Cortex of kidney (tissue), 1 donor: ENCODE measurements at places on chromosomes 3 and 15.

GRCh38 chr3:188520466-188520865 is 366.5 kb downstream of the LPP start:
- DNase-seq = no peak

GRCh38 chr15:64636556-64636955 is 138.8 kb downstream of the RBPMS2 start:
- no peak for DNase-seq

DNA sequence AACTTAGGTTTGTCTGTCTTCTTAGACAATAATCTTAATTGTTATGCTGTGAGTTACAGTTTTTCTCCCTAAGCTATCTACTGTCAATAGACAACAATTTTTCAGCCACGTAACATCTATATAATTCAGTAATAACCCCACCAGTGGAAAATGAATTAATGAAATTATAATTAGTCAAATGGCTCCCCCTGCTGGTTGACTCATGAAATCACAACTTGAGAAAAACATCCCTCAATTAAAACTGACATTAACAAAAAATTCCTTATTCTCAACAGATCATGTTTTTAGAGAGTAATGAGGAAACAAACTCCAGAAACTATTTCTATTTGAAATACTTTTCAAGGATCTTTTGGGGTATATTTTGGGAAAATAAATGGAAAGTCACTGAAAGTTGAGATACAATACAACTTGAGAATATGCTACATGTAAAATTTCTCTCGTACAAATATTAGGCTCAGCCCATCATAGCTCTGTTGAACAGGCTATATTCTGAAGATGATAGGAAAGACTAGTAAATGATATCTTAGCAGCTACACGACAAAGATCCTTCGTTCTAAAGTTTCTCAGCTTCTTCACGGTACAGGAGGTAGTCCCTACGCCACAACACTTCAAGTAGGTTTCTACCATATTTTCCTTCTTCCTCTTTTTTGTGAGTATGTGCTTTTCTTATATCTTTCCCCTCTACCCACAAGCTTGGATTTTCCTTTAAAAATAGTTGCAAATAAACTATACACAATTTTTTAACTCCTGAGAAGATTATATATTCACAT is 20.7 kb downstream of the PPP1R2 start:
- DNase-seq = no peak

- no peak for DNase-seq
Measured at GRCh38 chr3:189249987-189250386, 78.2 kb downstream of the TPRG1 start.

DNA sequence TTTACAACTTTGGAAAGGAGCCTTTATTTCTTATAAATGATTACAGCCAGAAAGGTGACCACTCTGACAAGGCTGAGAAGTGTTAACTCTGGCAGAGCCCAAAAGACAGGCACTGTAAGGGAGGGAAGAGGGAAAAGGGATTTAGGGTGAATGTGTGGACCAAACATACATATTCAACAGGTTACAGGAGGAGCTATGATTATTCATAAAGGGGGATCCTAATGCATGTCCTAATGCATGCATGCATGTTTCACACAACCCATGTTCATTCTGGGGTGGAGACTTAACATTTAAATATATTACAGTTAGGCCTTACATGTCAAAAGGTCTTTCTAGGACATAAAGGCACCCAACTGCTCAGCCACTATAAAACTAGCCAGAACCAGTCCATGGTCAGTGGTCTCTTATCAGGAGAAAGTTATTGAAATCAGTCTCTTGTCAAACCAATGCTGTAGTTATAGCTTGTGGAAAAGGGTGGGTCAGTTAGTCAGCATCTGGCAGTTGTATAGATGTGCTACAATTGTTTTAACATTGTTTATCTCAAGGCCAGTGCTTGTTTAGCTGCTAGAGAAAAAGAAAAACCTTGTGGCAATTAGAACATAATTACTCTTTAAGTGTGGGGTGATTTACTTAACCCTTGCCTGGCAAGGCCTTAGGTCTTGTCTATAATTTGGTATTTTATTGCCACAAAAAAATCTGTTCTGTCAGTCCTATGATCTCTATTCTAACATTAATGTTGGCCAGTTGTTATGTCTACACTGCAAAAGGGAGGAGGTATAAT is 77.5 kb downstream of the RAD18 start:
- DNase-seq = no peak

GRCh38 chr15:90860450-90860849 is 7.9 kb upstream of the FURIN start:
- no peak for DNase-seq

GRCh38 chr15:60795471-60795870 is 316.5 kb upstream of the ICE2 start:
- DNase-seq = no peak

GRCh38 chr3:42841332-42841731 is 32.1 kb downstream of the ACKR2 start:
- DNase-seq = no peak

DNA sequence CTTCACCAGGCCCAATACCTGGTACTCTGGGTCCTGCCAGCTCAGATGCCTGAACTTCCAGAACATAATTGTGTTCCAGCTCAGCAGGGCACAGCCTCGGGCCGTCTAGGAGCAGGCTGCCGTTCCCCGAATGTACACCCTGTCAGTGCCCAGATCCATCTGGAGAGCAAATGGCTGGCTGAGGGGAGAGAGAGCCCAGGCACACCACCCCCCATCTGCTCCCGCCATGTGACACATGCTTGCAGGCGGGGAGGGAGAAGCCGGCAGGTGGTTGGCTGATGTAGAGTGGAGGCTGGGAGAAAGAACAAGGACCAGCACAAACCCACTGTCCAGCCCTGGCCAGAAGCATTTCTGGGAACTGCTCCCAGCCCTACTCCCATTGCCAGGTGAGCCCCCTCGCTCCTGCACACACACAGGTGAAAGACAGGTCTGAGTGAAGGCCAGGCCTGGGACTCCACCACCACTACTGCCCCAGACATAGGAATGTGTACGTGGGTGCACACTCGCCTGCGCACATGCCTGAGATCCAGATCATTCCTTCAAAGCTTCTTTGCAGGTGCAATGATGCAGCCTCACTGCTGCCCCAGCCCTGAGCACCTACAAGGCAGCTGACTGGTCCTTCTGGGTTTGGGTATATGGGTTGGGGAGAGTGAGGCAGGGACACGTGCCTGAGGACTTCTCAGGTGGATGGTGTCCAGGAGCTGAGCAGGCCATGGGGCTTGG is 53.5 kb downstream of the SEMA5B start:
- no peak for DNase-seq

- DNase-seq = no peak
Measured at GRCh38 chr15:39785139-39785538, 2.5 kb upstream of the FSIP1 start.

DNA sequence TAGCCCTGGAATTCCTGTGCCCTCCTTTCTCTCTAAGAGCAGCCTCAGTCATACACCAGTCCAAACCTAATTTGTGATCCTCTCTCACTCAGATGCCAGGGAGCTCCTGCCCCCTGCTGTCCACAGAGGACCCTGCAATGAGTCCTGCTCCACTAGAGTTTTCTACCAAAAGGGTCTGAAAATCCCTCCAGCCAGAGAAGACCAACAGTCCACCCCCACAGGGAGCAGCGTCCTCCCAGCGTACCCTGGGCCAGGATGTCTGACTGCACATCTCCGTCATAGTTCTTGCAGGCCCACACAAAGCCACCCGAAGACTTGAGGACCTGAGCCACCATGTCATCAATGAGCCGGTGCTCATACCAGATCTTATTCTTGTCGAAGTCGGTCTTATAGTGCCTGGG is 15.4 kb downstream of the IDH2 start:
- DNase-seq = no peak

DNA sequence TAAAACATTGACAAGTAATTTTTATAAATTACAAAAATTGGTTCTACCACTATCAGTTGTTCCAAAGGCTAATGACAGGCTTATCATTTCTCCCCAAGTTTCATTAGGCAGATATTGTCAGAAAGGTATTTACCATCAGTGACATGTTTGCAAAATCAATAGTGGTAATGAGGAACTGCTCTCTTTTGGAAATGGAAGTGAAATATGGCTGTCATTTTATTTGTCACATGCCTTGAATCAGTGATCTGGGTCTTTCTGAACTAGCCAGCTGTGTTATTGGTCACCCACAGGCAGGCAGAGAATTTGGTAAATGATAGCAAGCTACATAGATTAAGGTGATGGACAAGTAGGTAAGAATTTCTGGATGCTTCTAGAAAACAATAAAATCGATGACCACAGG is 268.0 kb upstream of the ARHGEF26 start:
- DNase-seq = no peak

- no peak for DNase-seq
Measured at GRCh38 chr3:144840866-144841265, 869.2 kb downstream of the DIPK2A start.

DNA sequence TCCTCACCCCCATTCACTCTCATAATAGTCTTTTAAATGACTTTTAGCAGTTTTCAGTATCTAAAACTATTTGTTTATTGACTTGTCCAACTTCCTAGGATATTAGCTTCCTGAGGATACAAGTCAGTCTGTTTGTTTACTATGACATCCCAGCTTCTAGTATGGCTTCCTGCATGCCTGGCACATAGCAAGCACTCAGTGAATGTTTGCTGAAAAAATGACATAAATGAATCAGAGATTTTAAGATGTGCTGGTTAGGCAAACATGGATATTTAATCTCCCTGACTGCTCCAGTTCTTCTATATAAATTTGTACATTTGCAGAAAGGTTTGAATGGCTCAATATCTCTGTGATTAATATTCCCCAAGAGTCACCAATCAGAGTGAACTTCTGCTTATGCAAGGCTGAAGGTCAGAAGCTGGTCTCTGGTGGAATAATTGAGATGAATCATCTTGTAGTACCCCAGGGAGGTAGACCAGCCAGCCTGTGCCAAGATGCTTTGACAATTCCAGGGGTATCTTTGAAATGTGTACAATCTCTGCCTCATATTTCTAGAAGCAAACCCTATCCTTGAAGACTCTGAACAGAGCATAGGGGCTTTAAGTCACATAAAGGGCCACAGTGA is 219.0 kb upstream of the LMCD1 start:
- no peak for DNase-seq

- DNase-seq = no peak
Measured at GRCh38 chr3:23668430-23668904, 137.3 kb upstream of the UBE2E1 start.

GRCh38 chr3:135456108-135456790 is 509.3 kb upstream of the PPP2R3A start:
- no peak for DNase-seq

DNA sequence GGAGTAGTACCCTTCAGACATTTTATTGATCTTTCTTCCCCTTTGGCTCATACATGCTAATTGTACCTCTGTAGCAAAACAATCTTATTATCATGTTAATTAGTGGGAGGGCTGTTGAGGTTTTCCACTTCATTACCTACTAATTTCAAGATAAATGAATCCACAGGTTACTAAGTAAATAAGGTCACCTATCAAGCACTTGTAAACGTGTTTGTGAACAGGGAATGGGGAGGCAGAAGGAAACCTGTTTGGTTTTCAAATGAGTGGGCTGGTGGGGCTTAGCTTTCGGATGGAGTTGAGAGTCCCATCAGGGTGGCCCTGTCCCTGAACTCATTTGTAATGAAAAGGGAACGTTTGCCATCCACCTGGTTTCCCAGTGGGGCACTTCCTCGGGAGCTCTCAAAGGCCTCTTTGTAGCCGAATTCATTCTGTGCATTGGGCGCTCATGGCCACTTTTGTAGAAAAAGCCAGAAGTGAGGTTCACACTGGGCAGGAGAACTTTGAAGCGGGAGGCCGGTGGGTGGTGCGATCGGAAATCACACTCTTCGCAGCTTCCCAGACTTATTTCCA is 419.8 kb upstream of the NR2F2 start:
- no peak for DNase-seq

DNA sequence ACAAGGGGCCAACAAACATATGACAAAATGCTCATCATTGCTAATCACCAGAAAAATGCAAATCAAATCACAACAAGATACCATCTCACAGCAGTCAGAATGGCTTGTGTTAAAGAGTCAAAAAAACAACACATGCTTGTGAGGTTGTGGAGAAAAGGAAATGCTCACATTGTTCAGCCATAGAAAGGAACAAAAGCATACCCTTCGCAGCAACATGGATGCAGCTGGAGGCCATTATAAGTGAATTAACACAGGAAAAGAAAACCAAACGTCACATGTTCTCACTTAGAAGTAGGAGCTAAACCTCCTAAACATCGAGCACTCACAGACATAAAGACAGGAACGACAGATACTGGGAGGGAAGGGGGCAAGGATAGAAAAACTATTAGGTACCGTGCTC is 678.4 kb upstream of the GRM7 start:
- DNase-seq = no peak

- no peak for DNase-seq
Measured at GRCh38 chr15:41203395-41203794, 27.2 kb downstream of the EXD1 start.

- DNase-seq = no peak
Measured at GRCh38 chr3:124701687-124702086, 28.6 kb upstream of the UMPS start.

DNA sequence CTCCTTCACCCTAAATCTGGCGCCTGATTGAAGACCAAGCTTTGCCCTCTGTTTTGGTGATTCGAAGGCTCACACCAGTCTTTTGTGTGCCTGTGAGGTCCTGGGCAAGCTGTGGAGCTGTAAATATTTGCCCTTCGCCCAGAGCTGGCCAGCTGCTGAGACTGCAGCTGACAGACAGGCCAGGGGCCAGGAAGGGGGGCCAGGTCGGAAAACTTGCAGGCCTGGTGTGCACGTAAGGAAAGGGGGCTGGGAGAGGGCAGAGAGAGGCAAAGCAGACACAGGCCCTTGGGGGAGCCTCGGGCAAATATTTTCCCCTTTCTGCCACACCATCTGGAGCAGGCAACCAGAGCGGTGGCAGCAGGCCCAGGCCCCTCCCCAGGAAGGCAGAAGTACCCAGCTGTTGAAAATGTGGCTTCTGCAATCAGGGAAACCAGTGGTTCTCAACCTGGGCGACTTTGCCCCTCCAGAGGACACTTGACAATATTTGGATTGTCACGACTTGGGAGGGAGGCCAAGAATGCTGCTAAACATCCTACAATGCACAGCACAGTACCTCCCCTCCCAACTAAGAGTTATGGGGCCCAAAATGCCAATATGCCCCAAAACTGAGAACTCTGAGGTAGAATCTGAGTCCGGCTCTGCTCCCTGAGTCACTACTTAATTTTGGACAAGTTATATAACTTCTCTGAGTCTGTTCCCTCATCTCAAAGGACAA is 2.5 kb downstream of the PDZRN3 start:
- DNase-seq = no peak

DNA sequence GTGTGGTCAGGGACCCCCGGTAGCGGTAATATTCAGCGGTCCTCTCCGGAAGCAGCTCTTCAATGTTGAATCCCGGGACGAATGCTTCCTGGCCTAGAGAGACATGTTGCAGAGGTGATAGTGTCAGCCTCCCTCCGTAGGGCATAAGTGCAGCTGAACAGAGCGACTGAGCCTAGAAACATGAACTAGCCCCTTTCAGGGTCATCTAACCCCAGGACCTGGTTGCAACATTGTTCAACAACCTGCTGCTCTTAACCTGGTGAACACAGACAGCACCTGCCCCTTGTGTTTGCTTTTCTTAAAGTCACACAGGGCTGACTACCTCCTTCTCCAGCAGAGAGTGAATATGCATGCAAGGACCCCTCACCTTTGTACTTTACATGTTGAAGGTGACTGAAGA is 41.3 kb downstream of the CA12 start:
- DNase-seq = no peak
